Stimulated activated CD8-positive, alpha-beta memory T cell treated with anti-CD3 and anti-CD28 coated beads, Interleukin-4, amount 100 ng/mL, for 1 hour (primary cell): ENCODE measurements at places on chromosomes 11 and 22.

DNA sequence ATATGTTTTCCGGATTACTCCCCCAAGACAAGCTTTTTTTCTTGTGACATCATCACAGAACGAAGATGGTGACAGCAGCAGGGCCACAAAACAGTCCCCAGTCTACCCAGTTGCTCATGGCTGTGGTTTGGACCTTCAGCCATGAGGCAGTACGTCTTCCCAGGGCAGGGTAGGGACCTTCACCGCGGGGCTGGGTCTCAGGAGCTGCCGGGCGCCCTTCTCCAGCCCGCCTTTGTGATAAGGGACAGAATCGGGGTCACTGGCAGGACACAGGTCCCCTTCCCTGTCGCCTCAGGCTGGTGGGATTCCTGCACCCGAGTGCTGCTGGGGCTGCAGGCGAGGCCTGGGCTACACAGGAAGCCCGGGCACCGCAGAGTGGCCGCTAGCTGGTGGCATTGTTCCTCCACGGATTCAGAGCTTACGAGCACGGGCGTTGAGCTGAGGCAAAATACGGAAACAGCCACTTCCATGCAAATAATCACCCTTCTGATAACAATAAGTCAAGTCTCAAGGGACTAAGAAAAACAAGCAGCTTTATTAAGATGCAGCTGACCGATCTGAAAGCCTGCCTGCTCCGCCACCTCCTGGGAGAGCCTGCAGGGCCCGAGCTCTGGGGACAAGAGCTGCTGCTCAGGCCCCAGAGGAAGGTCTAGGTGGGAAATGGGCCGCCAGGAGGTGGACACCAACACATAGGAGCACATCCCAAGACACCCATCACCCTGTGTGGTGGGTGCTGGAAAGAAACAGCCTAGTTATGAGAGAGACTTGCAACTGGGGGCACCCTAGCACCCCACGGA is 12.3 kb downstream of the TBX1 start:
- no peak for DNase-seq

GRCh38 chr11:131154351-131154750 is 216.1 kb upstream of the NTM start:
- no peak for DNase-seq

DNA sequence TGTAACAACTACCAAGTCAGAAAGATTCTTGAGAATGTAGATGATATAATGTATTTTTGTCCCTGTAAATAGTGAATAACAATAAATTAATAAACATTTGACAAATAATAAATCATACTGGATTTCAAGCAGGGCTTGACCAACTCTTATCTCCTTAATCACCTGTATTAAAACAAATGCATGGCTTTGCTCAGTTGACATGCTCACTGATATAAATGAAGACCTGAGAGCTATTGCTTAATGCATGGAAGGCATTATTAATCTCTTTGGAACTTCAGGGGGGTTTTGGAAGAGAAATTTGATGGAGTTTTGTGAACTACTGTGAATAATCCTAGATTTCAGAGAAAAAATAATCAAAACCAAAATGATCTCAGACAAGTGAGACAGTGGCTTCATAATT is 1420.4 kb upstream of the TENM4 start:
- DNase-seq, result no peak

DNA sequence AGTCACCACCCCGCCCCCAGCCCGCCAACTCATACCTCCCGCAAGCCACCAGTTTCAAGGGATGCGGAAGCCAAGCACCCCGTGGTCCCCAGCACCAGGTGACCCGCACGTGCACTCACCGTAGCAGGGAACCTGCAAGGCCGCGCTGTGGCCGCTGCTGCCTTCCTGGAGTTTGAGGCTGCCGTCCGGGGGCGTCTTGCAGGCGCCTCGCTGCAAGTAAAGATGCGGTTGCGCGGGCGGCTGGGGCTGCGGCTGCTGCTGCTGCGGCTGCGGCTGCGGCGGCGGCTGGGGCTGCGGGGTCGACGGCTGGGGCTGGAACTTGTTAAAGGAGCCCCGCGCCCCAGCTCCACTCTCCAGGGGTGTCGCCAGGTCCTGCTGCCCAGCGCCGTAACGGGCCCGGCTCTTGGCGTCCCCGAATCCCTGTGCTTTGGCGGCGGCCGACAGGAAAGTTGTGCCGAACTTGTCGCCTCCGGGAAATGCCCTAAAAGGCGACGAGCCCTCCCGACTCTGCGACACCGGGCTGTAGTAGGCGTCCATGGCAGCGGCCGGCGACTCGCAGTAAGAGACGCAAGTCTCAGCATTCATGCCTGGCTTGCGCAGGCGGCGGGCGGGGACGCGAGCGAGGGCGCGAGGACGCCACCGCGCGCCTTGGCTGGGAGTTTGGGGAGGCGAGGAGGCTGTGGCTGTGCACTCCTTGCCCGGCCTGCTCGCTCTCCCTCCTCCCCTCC is at the start of gene ALX4:
ALX4 (minus strand) TSS at position 662 of the 728 bp plus-strand sequence; CDS start at position 585, 77 bp downstream.
- DNase-seq, result no peak

DNA sequence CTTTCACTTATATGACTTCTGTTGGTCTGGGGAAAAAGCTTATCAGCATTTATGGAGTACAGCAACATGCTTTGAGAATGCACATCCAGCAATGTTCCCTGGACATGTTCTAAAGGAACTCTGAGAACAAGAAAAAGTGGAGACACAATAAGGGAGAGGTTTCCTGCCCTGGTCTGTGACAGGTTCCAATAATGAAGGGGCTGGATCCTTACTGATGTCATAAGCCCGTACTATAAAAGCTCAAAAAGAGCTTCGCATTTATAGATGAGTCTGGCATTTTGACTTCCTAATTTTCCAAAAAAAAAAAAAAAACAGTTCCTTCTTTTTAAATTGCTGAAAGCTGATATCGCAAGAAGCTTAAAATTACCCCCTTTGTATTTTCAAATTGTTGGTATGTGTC is 129.1 kb downstream of the MPPED2 start:
- DNase-seq, result no peak

DNA sequence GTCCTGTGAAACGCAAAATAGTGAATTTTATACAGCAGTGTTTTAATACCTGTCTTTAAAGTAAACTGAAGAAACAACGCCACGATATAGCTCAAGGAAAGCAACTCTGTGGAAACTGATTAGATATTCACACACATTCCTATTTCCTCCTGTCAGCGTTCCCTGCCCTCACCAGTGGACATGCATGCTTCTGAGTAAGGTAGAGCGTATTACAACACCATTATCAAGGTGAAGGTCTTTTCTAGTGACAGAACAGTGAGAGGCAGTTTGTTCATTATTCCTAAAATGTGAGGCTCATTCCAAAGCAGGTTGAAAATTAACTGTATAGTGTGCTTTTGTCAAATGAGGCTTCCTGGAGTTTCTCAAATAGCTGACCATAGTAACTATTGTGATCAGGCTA is 153.1 kb downstream of the DDX10 start:
- no peak for DNase-seq
